ENCODE measurements at places on chromosomes 6 and 20.

GRCh38 chr6:13593103-13593502, 18.7 kb downstream of the SIRT5 start:
- DNase-seq: no peak

DNA sequence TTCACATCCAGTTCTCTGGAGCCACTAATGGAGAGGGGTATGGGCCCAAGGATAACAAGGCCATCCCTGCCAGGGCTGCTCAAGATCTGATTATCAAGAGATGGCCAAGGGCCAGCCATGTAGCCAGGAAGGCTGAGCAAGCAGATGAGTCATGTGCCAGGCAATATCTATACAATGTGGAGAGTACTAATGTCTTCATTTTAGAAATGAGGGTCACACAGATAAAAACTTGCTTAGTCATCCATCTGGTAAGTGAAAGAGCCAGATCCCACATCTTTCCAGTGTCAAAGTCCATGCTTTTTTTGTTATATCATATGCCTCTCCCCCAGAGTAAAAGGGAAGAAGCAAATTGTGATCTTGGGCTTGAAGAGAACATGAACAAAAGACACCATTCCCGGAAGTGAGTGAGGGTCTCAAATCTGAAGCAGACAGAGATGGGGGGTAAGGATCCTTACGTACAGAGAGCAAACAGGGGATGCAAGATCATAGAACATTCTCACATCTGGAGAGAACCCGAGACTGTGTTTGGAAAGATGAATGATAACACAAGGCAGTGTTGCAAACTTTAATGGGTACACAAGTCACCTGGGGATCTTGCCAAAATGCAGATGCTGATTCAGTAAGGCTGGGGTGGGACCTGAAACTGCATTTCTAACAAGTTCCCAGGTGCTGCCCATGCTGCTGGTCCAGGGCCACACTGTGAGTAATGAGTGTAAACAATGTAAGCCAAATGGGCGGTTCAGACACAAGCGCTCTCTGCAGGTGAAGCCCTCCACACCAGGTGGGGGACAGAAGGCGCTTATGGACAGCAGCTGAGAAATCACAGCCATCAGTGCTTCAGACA, 20.0 kb upstream of the GSTA3 start:
- peak; percentile 86 for DNase-seq

- no peak for DNase-seq
Observed at GRCh38 chr6:98039443-98039842, 756.4 kb upstream of the MMS22L start.

DNA sequence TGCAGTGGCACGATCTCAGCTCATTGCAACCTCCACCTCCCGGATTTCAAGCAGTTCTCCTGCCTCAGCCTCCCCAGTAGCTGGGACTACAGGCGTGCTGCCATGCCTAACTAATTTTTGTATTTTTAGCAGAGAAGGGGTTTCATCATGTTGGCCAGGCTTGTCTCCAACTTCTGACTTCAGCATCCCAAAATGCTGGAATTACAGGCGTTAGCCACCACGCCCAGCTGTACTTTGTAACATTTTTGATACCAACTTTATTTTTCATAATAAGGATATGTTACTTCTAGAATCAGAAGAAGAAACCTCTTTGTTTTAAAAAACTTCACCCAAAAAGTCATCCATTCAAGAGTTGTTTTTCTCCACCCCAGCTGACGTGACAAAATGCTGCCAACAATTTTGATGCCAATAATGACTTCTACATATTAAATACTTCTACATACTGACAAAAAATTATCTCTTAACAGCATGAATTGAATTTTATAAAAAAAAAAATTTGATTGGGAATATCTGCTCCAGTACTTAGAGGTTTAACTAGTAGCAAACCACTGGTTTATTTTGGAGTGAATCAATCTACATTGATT, 22.5 kb upstream of the PRIM2 start:
- DNase-seq: no peak

GRCh38 chr20:52748990-52749389, 223.2 kb upstream of the TSHZ2 start:
- DNase-seq: no peak

DNA sequence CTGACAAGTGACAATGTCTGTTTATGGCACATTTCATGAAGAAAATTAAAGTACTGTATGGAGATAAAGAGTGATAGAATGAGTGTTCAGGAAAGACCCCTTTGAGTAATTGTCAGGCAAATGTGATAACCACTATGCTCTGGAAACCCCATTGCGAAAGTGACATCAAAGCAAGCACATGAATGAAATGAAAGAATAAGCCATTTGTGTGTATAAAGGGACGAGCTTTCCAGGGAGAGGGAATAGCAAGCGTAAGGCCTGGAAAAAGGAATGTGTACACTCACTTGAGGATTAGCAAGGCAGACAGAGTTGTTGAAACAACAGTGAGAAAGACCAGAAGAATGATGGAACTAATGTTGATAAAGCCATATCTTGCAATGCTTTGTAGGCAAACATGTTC, 490.0 kb downstream of the GRIK2 start:
- no peak for DNase-seq

GRCh38 chr20:59144179-59144830, 19.3 kb upstream of the ZNF831 start:
- no peak for DNase-seq

- no peak for DNase-seq
Observed at GRCh38 chr20:43528258-43528875, 20.9 kb downstream of the L3MBTL1 start.

- DNase-seq: no peak
Observed at GRCh38 chr6:134177753-134178160, 125.3 kb upstream of the SLC2A12 start.

DNA sequence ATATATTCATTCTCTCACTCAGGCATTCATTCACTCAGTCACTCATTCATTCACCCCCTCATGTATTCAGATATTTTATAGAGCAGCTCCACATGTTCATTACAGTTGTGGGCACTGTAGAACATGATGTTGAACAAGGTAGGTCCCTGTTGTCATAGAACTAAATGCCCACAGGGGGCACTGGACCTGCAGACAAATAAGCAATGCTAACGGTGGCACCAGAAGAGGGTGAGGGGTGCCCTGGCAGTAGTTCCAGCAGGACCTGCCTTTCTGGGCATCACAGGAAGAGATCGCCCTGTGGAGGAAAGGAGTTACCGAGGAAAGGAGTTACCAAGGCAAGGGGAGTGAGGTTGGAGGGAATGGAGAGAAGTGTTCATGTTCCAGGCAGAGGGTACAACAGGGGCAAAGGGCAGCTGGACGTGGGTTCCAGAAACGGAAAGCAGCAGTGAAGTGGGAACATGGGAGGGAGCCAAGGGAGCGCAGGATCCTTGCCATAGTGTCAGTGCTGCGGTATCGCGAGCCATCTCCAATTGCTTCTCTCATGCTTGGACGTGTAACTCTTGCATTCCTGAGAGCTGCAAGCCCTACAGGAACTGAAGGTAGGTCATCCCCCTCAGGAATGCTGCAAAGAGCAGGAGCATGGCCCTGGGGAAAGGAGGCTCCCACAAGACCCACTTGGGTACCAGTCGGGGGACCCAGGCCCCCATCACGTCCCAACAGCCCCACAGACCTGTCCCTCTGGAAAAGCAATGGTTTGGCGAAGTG, 128.2 kb downstream of the EDN3 start:
- DNase-seq: no peak

DNA sequence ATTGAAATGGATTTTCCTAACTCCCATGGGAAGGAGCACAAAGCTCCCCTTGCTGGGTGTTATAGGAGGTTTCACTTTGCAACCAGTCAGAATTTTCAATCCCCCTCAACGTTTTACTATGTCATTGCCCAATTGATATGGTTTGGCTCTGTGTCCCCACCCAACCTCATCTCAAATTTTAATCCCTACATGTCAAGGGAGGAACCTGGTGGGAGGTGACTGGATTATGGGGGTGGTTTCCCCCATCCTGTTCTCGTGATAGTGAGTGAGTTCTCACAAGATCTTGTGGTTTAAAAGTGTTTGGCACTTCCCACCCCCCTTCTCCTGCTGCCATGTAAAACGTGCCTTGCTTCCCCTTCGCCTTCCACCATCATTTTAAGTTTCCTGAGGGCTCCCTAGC, 62.9 kb downstream of the ZMYND8 start:
- no peak for DNase-seq

DNA sequence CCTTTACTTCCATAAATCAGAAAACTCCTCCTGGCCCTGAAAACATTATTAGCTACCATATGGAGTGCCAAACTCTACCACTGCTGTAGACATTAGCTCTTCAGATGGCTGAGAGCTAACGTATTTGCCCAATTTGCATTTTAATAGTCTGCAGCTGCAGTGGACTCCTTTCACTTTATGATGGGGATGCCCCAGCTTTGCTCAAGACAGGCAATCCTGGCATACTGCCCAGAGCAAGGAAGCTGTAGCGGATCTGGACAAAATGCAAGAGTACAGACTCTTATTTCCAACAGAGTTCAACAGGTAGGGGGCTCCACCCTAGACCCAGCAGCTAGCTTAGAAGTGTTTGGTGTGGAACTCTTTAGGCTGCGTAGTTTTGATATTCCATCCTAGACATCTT, 246.7 kb downstream of the FOXC1 start:
- DNase-seq: no peak

DNA sequence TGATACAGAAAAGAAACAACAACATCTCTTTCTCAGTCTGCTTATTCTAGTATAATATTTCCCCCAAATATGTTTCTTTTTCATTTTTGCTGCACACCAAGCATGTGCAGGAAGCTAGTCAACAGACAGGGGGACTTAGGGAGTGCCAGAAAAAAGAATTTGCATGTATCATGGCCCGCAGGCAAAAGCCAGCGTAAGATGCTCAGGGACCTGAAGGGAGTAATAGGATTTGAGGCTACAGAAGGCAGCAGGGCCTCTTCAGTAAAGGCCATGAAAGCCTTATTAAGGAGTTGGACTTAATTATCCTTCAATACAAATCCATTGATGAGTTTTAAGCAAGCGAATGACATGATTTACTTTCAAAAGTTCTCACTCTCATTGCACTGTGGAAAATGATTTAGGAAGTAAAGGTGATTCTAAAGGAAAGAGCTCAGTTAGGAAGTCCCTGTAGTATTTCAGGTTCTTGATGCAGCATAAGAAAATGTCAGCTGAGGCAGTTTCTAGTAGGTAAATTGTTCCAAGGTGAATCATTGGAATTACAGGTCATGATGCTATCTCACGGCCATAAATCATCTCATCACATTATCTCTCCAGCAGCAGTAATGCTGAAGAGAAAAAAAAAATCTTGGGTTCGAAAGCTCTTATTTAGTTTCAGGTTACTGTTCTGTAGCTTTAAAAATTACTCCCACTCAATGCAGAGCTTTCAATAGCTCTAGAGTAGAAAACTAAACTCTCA, 94.8 kb downstream of the PTCHD4 start:
- DNase-seq: no peak

GRCh38 chr6:71246596-71246995, 42.0 kb upstream of the OGFRL1 start:
- DNase-seq: no peak

- no peak for DNase-seq
Observed at GRCh38 chr6:109853426-109853825, 124.7 kb upstream of the GPR6 start.

DNA sequence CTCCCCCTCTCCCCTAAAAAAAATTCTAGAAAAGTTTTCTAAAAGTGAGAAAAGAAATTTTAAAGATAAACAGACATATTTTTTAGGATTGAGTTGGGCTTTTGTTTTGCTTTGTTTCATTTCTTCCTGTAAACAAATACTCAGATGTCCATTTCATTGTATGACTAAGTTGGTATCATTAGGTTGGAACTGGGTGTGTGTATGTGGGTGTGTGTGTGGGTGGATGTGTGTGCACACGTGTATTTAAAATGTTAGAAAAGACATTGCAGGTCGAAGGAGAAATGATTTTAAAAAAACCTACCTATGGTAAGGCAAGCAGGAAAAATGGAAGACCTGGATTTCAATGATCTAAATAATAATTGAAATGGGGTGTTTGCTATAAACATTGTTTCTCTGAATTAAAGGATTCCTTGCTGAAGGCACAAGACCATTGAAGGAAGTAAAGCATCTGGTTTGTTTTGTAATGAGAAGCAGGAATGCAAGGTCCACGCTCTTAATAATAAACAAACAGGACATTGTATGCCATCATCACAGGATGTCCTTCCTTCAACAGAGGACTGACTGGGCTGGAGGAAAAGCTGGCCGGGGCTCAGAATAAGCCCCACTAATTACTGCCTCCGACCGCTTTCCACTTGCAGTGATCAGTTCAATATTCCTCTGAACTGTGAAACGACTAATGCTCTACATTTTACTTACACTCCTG, 996 bp upstream of the PRDM1 start:
- DNase-seq: peak; percentile 78

DNA sequence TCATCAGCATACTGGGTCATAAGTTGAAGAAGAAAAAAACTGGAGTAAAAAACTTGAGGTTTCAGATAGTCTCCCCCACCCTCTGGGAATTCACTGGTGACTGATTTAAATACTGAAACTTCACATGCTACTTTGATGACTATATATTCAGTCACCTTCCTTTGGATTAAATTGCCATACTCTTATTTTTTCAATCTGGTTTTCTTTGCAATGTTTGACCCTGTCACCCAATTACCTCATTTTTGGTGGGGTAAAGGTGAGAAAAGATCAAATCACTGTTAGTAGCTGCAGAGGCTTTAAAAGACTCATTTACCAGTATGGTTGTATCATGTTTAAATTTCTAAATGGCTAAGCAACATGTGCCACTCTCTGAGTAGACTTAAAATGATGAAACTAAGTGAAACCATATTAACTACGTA, 862.7 kb upstream of the FLRT3 start:
- DNase-seq: no peak

GRCh38 chr6:70839286-70840266, 117.3 kb downstream of the B3GAT2 start:
- no peak for DNase-seq

- DNase-seq: no peak
Observed at GRCh38 chr20:25695532-25696370, 902 bp downstream of the ZNF337 start.

- DNase-seq: peak; percentile 50
Observed at GRCh38 chr20:19974630-19975435, 42.3 kb upstream of the NAA20 start.

DNA sequence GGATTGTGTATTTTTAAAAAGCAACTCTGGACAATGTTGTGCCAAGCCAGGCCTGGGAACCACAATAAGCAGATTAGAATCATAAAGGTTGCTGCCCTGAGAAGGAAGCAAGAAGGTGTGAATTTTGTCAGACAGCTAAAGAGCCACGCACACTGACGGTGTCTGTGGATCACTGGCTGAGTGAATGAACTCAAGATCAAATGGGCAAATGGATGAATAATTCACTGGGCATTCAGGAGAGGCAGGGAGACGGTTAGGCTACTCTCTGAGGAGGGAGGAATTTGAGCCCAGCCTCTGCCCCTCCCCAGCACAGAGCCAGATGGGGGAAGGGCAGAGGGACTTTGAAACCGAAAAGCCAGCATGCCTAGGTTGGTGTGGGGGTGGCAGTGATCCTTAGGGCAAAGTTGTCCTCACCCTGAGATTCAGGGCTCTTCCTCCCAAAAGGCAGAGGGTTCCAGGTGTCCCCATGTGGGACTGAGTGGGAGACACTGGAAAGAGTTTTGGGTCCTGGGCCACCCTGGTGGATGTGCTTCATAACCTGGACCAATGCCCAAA, 19.5 kb upstream of the SLC22A7 start:
- DNase-seq: no peak

All from epithelial cell of prostate (primary cell).